Activated T-cell treated with anti-CD3 and anti-CD28 coated beads, Interleukin-2, amount 50 U/mL, for 24 hours (primary cell): ENCODE measurements at places on chromosomes 2 and 18.
A peak's percentile ranks its signal among the peaks of the same experiment; 100 is the strongest.

DNA sequence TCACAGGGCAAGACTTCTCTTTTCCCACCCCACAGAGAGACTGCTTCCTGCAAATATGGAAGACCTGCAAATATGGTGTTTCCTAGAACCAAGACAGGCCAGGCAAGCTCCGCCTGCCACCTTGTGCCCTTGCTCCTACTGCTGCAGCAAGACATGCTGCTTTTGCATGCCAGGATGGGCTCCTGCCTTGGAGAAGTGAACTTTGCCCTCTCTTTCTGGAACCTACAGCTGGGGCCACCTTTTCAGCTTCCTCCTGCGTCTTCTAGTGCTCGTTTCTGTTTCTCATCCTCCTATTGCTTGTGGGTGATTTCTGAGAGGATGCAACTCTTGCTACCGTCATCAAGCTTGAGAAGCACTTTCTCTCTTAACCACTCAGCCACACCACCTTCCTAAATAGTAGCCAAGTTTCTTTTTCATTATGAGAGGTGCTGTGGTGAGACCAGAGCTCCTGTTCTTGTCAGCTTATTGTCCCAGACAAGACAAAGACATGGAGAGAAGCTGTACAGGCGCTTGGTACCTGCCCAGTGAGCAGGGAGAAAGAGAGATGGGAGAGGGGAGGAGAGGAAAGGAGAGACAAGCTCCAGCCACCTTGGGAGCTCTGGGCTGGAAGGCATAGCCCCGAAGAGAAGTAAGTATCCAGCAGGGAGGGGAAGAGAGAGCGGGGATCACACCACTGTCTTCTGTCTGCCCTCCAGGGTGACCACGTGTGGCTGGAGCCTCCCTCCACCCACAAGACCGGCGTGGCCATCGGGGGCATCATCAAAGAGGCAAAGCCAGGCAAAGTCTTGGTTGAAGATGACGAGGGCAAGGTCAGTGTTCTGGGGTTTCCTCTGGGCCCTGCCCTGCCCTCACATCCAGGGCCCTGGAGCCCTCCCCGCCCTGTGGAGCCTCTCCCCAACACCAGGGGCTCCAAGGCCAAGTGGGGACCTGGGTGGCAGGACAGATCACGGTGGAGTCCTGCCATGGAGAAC is 28.3 kb downstream of the MYO7B start:
- no peak for DNase-seq

- DNase-seq, result no peak
These were observed 237.2 kb upstream of the COPS8 start for GRCh38 chr2:236848501-236848900.

DNA sequence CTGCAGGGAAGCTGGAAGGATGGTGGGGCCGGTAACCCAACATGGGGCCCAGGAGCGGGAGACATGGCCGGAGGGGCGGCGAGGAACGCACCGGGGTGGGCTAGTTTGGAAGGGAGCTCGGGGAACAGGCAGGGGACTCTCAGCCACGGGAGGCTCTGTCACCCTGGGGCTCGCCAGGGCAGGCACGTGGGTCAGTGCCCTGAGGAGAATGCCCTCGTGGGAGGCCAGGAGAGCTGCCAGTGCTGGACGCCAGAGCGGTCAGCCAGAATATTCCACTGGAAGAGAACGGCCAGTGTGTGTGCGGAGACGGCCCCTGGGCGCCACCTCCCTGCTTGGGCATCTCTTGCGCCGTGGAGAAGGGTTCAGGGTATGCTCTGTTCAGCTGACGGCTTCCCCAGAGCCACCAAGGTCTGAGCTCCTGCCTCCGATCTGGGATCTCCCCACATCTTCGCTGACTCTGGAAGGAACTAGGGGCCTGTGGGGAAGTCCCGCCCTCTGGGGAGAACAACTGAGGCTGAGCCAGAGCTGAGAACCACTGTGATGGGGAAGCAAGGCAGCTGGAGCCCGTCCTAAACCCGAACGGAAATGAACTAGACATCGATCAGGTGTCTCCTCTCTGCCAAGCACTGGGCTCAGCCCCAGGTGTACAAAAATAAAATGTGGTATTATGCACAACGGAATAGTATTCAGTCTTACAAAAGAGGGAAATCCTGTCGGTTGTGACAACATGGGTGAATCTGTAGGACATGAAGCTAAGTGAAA is 49.3 kb downstream of the TNP1 start:
- no peak for DNase-seq

DNA sequence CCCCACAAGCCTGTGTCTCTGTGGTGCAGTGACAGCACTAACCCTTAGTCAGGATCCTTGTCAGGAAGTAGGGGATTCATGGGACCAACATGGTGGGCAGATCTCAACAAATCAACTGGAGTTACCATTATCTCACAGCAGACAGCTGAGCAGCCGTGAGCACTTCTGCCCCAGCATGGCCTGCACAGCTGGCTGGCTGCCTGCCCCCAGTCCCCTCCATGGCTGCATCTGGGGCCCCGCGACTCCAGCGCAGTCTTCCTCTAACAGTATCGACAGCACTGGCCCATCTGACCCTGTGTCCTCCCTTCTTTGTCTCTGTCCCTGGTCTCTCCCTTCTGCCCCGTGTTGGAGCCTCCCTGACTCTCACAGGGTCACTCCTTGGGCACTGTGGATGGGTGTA is 4.7 kb upstream of the ADCY3 start:
- no peak for DNase-seq

DNA sequence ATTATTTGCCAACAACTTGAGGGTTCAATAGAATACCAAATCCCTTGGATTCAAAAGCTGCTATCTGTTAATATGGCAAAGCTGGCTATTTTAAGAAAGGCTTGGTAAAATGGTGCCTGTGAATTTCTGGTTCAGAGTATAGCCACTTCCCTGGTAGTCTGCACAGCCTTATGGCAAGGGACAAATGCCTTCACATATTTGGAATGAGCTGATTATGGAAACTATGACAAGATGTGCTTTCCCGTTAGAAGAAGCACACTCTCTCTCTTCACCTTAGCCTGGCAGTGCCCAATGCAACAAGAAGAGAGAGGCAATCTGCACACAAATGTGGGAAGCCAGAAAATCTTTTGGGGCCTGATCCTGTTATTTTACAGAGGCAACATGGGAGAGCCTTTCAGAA is 47.5 kb upstream of the MAP3K20 start:
- DNase-seq, result no peak

GRCh38 chr2:108414256-108414876 is 34.6 kb upstream of the GCC2 start:
- no peak for DNase-seq

DNA sequence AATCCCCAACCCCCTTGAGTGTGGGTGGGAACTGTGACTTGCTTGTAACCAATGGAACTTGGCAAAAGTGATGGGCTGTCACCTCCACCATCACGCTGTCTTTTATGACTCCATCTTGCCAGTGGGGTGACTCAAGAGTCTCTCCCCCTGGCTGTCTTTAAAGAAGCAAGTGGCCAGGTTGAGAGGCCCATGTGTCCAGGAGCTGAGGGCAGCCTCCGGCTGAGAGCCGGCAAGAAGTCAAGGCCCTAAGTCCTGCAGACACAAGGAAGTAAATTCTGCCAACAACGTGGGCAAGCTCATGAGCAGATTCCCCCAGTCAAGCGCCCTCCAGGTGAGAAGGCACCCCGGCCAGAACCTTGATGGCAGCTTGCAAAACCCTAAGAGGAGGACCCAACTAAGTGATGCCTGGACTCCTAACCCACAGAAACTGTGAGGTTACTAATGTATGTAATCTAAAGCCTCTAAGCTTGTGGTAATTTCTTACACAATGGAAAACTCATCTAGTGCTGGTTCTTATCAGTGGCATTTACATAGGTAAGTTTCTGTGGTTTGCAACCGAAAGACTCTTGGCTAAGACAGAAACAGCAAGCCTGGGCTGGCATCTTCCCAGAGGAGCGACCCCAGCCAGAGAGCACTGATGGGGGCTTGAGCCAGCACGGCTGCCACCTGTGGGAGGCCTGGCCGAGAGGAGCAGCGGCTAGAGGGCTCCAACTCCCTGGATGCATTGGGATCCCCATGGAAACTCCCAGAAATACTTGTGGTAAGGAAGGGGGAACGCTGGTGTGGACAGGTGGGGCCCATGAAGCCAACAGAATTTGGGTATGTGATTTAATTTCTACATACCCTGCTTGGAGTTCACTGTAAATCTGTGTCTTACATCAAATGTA is 49.3 kb downstream of the CIB4 start:
- peak; percentile 20 for DNase-seq

DNA sequence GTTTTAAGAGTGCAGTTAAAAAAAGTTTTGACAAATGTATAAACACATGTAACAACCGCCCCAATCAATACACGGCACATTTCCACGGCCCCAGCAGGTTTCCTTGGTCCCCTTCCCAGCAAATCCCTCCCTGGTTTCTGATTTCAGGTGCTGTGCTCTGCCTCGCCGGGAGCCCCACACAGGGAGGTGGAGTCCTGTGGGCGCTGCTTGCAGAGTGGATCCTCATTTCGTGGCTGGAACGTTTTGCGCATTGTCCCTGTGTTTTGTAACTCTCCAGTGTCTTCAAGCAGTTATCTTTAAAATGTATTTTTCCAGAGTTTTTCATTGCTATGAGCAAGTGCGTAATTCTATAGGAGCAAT is 124.8 kb downstream of the GALR1 start:
- no peak for DNase-seq

DNA sequence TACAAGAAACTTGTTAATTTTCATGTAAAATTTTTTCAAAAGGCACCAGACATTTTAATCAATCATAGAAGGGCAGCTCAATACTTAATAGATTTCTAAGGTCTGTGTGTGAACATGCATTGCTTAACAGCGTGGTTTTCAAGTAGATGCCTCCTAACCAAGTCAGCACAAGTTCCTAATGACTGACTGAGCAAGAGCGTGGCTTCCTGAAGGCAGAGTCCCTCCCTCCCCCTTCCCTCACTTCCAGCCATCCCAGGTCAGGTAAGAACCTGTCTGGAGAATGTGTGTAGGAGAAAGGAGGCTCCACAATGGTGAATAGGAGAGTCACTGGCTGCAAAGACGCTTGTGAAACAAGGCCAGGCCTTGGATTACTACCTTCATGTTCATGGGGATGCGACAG is 33.5 kb upstream of the DAPL1 start:
- no peak for DNase-seq

DNA sequence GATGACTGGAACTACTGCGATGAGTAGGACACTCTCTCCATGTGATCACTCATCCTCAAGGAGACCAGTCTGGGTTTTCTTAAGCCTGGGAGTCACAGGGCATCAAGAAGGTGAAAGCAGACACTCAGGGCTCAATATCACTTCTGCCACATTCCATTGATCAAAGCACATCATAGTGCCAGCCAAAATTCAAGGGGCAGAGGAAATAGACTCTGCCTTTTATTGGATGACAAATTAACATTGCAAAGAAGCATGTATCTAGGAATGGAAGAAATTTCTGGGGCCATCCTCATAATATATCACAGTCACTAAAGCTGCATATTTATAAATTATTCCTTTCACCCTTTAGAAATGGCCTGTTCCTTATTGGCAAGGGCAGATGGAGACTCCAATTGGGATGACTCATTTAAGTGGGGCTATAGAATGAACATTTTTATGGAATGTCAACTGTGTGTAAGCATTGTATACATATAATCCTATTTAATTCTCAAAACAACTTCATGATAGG is 114.8 kb upstream of the CDC42EP3 start:
- DNase-seq, result no peak

DNA sequence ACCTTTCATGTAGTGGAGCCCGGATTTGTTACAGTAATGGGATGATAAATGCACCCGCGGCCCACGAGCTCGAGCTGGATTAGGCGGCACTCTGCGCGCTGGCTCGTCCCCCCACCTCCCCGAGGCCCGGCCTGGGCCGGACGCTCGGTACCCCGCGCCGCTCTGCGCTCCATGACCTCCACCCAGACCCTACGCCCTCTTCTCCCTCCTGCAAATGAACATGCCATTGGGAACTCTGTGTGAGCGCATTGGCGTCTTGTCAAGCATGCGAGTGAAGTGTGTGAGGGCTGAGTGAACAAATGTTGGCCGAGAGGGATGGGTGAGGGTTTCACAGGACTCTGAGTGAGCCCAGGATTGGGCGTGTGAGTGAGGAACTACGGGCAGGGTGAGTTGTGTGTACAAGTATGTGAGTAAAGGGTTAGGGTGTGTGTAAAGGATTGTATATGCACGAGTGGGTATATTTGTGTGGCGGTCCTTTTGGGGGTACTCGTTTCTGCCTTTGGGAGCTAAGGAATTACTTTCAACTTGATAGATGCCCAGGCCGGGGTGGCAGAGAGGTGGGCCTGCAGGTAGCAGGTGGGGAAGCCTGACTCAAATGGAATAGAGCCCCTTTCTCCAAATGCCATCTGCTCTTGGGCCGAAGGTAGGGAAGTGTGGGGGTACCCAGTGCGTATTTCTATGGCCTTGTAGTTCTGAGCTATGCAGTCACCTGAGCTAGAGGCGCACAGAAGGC is 2.9 kb upstream of the EN1 start:
- no peak for DNase-seq

- DNase-seq, result no peak
These were observed 120.4 kb downstream of the ACKR3 start for GRCh38 chr2:236689981-236690380.

DNA sequence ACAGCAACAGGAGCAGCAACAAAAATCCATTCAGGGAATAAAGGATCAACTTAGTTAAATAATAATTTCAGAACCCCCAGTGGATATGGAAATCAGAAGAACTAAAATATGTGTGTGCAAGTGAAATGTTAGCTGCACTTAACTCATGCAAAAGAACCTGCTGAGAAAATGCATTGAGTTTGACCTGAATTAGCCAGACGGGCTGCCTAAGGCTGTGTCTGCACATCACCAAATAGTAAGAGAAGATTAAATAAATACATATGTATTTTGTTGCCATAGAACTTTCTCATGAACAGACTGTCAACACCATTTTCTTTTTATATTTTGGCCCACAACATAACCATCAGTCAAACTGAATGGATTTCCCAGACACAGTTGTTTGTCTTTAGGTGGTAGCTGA is 262.0 kb upstream of the PIK3C3 start:
- no peak for DNase-seq

GRCh38 chr2:127389778-127390435 is 2.1 kb upstream of the MAP3K2 start:
- DNase-seq, result no peak

DNA sequence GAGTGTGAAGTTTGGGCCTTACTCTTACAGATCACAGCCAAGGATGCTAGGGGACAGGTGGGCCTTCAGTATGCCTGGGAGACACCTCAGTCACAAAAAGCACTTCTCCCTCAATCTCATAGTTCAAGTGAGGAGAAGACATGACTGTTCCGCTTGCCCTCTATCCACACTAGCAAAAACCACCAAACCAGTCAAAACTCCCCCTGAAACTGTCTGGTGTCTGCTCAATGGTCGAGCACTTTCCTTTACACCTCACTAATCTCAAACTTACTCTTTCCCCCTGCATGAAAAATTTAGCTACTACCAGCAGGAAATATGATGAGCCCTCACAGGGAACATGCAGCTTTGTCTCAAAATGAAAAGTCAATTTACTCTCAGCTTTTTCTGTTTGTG is 232.2 kb downstream of the TRIB2 start:
- DNase-seq, result no peak

GRCh38 chr2:42905341-42906110 is 113.1 kb upstream of the HAAO start:
- no peak for DNase-seq

- DNase-seq, result no peak
These were observed 42.8 kb downstream of the OLA1 start for GRCh38 chr2:174205562-174205961.
